Fibroblast of skin of right biceps (primary cell): ENCODE measurements at places on chromosomes 4 and X.

- DNase-seq, result peak; percentile 85
Measured at GRCh38 chrX:121308276-121308805, 260.9 kb downstream of the GLUD2 start.

DNA sequence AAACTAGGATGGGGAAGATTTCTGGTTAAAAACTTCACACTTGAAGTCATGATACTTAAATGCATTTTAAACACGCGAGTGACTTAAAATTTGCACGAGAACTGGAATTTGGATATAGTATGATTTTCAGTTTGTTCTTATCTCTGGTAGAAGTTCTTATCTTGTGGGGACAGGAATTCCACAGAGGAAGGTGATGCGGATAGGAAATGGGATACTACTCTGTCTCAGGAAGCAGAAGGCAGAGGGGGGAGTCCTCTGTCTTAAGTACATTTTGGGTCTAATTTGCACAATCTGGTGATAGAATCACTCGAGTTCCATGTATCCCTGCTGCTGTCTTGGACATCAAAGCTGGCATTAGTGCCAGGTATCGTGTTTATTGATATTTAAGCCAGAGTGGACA, 53.3 kb downstream of the TLL1 start:
- DNase-seq, result no peak

GRCh38 chrX:40173143-40174000, 75.6 kb upstream of the BCOR start:
- DNase-seq, result no peak

GRCh38 chr4:113222471-113222870, 173.0 kb downstream of the ANK2 start:
- DNase-seq, result peak; percentile 75

- DNase-seq, result no peak
Measured at GRCh38 chr4:95394752-95395306, 153.9 kb downstream of the UNC5C start.

GRCh38 chr4:20422398-20422797, 170.7 kb downstream of the SLIT2 start:
- DNase-seq, result peak; percentile 38

GRCh38 chr4:22440999-22441398, 74.9 kb downstream of the ADGRA3 start:
- DNase-seq, result no peak

DNA sequence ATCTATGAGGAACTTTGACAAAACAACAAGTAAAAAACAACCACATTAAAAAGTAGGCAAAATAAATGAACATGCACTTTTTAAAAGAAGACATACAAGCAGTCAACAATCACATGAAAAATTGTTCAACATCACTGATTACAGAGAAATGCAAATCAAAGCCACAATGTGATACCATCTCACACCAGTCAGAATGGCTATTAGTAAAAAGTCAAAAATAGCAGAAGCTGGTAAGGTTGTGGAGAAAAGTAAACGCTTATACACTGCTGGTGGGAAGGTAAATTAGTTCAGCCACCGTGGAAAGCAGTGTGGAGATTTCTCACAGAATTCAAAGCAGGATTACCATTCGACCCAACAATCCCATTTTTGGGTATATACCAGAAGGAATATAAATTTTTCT, 17.0 kb upstream of the LNX1 start:
- no peak for DNase-seq

DNA sequence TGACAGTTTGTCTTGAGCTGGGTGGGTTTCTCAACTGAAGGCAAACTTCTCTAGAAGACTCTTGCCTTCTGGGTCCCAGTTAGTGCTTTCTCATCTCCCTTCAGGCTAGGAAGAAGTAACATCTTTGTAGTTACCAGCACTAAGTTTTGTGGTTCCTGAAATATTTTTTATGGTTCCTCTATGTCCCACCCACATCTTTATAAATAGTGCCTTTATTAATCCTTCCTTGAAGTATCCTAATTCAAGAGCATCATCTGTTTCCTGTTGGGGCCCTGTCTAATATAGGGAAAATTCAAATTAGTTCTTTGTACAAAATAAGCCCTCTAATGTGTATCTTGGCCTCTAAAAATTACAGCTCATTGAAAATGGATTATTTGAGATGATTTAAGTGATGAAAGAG, 147.4 kb upstream of the MAOA start:
- no peak for DNase-seq

DNA sequence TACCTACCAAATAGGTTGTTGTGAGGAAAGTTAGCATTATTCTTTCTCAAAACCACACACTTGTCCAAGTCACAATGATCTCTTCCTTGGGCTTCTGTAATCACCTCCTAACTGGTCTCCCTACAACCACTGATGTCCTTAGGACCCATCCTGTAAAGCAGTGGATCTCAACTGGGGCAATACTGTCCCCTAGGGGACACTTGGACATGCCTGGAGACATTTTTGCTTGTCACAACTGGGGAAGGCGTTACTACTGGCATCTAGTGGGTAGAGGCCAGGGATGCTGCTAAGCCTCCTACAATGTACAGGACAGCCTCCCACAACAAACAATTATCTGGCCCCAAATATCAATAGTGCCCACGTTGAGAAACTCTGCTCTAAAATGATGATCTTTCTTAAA, 118.7 kb upstream of the AP1S2 start:
- peak; percentile 24 for DNase-seq

DNA sequence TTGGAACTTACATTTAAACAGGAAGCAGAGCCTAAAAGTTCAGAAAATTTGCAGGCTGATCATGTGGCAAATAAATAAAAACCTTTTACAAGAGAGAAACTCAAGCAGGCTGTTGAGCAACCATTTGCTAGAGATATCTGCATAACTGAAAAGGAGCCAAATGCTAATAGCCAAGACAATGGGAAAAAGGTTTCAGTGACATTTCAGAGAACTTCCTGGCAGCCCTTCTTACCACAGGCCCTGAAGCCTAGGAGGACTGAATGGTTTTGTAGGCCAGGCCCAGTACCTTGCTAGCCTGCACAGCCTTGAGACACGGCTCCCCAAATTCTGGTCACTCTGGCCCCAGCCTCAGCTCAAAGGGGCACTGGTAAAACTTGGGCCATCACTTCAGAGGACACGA, 945.1 kb downstream of the ADGRL3 start:
- DNase-seq, result no peak

GRCh38 chr4:99490286-99490685, 20.5 kb upstream of the C4orf17 start:
- DNase-seq, result no peak
